Gastroesophageal sphincter (tissue), 4 donors: ENCODE measurements at places on chromosomes 1 and 21.

GRCh38 chr1:19391596-19391981, 79.5 kb downstream of the SLC66A1 start:
- peak; percentile 33 for ATAC-seq

- ATAC-seq: peak; percentile 78
Observed at GRCh38 chr1:78619803-78620579, at the start of gene IFI44L. IFI44L (plus strand) TSS chr1:78620448; CDS start chr1:78627916, 7,468 bp downstream.

DNA sequence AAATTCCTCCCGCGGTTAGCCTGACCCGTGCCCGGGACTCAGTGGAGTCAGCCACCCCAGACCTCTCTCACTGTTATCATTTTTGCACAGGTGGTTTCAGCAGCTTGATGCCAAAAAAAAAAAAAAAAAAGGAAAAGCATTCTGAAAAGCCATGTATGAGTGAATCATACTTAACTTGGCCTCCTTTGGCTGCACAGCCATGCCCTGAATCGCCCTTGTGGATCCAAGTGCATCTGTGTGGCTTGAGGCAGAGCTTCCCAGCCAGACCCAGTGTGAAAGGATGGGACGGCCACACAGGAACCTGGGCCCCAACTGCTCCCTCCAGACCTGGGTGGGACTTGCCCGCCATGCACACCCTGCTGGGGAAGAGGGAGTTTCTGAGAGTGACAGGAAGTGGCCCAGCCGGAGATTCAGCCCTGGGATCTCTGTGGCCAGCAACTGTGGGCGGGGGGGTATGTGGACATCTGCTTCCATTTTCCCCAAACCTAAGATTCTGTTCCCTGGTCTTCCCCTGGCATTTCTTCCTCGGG, 8.6 kb downstream of the YBEY start:
- ATAC-seq: no peak

DNA sequence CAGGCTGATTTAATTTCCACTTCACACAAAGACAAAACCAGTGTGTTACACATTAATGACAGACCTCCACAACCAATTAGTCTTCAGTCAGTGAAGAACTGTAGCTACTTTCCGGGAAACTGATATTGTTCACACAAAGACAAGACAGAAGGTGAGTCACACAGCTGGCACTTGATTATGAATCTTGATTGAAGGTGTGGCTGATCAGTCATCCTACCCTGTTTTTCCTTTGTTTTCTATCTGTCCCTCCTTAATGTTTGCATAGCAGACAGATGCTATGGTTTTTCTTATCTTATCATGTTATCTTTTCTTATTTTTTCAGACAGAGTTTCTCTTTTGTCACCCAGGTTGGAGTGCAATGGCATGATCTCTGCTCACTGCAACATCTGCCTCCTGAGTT, 185.1 kb upstream of the GREM2 start:
- ATAC-seq: no peak

- ATAC-seq: no peak
Observed at GRCh38 chr1:204261746-204262505, 48.1 kb upstream of the GOLT1A start.

DNA sequence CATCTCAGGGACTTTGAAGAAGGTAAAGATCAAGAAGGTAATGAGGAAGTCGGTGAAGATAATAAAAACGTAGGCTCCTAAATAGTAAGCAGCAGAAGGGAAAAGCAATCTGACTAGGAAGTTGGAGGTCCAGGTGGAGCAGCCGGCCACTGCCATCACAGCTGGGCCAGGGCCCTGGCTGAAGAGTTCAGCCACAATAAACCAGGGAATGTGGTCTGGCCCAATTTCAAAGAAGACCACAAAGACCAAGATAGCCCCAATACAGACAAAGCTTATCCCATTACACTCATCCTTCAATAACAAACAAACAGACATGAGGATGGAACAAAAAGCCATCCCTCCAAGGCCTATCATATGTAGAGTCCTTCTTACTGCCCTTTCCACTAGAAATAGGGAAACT, 18.4 kb upstream of the JAK1 start:
- no peak for ATAC-seq

GRCh38 chr1:115428676-115429075, 90.6 kb upstream of the NGF start:
- ATAC-seq: no peak

- no peak for ATAC-seq
Observed at GRCh38 chr1:112836642-112837041, 119.4 kb downstream of the SLC16A1 start.

DNA sequence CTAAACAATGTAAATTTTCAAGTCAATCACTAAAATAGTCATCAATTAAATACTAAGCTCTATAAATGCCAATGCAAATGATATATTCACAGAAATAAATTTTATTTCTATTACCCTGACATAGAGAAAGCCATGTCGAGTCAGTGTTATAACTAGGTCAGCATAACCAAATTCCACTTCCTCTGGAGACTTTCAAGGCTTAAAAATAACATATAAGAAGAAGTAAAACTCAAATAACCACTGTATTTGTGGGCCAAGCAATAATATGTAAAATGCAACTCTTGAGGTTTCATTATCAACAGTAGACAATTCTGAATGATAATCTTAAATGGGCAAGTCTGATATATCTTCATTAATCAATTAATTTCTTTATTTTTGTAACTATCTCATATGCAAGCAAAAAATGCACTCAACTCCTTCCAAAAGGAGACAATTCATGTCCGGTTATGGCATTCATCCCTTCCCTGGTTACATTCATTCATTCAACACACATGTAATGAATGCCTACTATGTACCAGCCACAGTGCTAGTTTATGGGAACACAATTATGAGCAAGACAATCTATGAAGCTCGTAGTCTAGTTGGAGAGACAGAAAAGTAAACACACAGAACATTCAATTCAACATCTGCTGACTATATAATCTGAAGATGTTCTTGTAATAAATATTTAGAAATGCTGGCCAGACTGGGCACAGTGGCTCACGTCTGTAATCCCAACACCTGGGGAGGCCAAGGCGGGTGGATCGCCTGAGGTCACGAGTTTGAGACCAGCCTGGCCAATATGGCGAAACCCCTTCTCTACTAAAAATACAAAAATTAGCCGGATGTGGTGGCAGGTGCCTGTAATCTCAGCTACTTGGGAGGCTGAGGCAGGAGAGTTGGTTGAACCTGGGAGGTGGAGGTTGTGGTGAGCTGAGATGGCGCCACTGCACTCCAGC, 37.1 kb upstream of the CAP1 start:
- no peak for ATAC-seq

DNA sequence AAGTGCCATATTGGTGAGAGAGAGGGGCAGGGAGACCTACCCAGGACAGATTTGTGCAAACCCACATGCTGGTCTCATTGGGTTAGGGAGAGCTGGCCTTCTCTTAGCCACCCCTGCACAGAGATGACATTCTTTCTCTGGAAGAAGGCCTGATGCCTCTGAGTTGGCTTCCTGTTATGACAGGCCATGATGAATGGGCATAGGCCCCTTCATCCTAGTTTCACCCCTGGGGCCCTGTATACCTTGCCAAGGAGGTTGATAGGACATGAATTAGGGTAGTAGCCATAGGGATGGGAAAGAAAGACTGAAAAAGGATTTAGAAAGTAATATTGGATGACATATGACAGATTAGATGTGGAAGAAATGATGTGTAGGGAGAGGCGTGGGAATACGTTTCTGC, 46.6 kb downstream of the TENT5C start:
- no peak for ATAC-seq

DNA sequence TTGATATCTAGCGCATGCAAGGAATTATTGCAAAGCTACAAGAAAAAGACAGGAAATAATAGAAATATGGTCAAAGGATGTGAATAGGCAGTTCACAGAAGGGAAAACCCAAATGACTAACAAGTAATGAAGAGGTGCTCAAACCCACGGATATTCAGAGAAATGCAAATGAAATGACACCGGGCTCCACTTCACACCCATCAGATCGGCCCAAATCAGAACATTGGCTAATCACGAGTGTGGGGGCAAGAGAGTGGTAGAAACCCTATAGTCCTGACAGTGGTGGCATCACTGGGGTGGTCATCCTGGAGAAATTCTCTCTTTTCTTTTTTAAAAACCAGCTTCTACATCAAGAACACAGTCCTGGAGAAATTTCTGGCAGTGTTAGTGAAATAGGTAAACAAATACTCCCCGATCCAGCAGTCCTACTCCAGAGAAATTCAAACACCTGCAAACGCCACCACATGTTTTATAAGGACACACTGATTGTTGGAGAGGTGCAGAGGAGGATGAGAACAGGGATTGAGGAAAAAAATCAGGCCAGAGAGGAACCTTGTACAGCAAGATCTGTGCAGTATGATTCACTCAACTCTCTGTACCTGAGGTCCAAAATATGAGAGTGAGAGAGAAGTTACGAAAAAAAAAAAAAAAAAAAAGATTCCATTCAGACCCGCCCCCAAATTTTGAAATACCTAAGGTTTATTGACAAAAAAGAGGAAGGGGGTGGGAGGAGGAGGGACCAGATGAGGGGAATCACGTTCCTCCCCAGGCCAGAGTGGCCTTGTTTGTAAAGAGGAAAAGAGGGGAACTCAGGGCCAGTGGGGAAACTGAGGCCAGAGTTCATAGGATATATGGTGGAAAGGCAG, 9.2 kb upstream of the TNFRSF1B start:
- ATAC-seq: no peak
